Smooth muscle cell of the pulmonary artery (primary cell): ENCODE measurements at places on chromosomes 4 and X. TPM values are rescaled to one million over a fixed set of nuclear protein-coding genes. Genes with fewer than 3 reads are reported as not detected.

Gene NPY2R
- total RNA-seq, result 0.76 and 27.4 TPM in 2 replicates

Gene GAGE2A
- total RNA-seq, result not detected in 2 replicates

Gene CLIC2
- 0.33 and 0.78 TPM in 2 replicates for total RNA-seq

Gene DCUN1D4
- total RNA-seq, result 61.2 and 65.4 TPM in 2 replicates

Gene NAP1L3
- 6.8 and 8.3 TPM in 2 replicates for total RNA-seq

Gene NBDY
- 9.0 and 10.9 TPM in 2 replicates for total RNA-seq

Gene TRIM2
- total RNA-seq, result 34.1 and 49.1 TPM in 2 replicates

Gene DCLK2
- 6.9 and 14.2 TPM in 2 replicates for total RNA-seq

Gene PLXNA3
- 58.3 and 68.4 TPM in 2 replicates for total RNA-seq

Gene LUZP4
- total RNA-seq, result not detected in 2 replicates

Gene MAGEC3
- total RNA-seq, result not detected in 2 replicates

Gene COX7B
- 142 and 197 TPM in 2 replicates for total RNA-seq

Gene TMEM35A
- total RNA-seq, result 5.5 and 7.2 TPM in 2 replicates

Gene F9
- total RNA-seq, result not detected in 2 replicates

Gene MAGEB2
- total RNA-seq, result not detected in 2 replicates

Gene NR0B1
- 0.07 and 0.40 TPM in 2 replicates for total RNA-seq

Gene CNGA1
- 0.46 and 4.5 TPM in 2 replicates for total RNA-seq

Gene NALF2
- total RNA-seq, result not detected in 2 replicates

Gene UCP1
- total RNA-seq, result not detected in 2 replicates

Gene HEPH
- 102 and 139 TPM in 2 replicates for total RNA-seq

Gene OTC
- not detected in 2 replicates for total RNA-seq

Gene PPEF2
- total RNA-seq, result 0.03 TPM in 1 of 2 replicates, not detected in the other

Gene RASGEF1B
- total RNA-seq, result 1.1 and 3.8 TPM in 2 replicates

Gene RAP1GDS1
- total RNA-seq, result 62.9 and 86.8 TPM in 2 replicates

Gene FAM53A
- total RNA-seq, result 0.72 and 1.6 TPM in 2 replicates

Gene CORIN
- total RNA-seq, result 1.7 and 2.4 TPM in 2 replicates

Gene CPZ
- 1.8 and 24.4 TPM in 2 replicates for total RNA-seq

Gene FRMD7
- total RNA-seq, result 0.03 and 0.07 TPM in 2 replicates

Gene EFHC2
- total RNA-seq, result 0.07 and 0.13 TPM in 2 replicates

Gene PRRG1
- 11.5 and 12.8 TPM in 2 replicates for total RNA-seq

Gene MAGEA8
- total RNA-seq, result not detected in 2 replicates

Gene BEX1
- total RNA-seq, result 8.7 and 12.6 TPM in 2 replicates

Gene CD99L2
- total RNA-seq, result 73.6 and 85.5 TPM in 2 replicates

Gene NIPAL1
- total RNA-seq, result 0.46 and 2.0 TPM in 2 replicates

Gene ZNF630
- total RNA-seq, result 1.2 and 2.9 TPM in 2 replicates

Gene CLGN
- total RNA-seq, result 0.07 and 4.3 TPM in 2 replicates

Gene SLC6A8
- 31.0 and 56.2 TPM in 2 replicates for total RNA-seq

Gene SHROOM4
- total RNA-seq, result 2.5 and 4.3 TPM in 2 replicates

Gene GRIA2
- 0.26 TPM in 1 of 2 replicates, not detected in the other for total RNA-seq

Gene NAA11
- not detected in 2 replicates for total RNA-seq

Gene ITGB1BP2
- total RNA-seq, result 3.4 and 3.7 TPM in 2 replicates

Gene MAGEA10
- not detected in 2 replicates for total RNA-seq

Gene NWD2
- total RNA-seq, result not detected in 2 replicates

Gene RTL9
- total RNA-seq, result 0.13 and 0.30 TPM in 2 replicates
